ENCODE measurements at places on chromosomes 1 and 21.

DNA sequence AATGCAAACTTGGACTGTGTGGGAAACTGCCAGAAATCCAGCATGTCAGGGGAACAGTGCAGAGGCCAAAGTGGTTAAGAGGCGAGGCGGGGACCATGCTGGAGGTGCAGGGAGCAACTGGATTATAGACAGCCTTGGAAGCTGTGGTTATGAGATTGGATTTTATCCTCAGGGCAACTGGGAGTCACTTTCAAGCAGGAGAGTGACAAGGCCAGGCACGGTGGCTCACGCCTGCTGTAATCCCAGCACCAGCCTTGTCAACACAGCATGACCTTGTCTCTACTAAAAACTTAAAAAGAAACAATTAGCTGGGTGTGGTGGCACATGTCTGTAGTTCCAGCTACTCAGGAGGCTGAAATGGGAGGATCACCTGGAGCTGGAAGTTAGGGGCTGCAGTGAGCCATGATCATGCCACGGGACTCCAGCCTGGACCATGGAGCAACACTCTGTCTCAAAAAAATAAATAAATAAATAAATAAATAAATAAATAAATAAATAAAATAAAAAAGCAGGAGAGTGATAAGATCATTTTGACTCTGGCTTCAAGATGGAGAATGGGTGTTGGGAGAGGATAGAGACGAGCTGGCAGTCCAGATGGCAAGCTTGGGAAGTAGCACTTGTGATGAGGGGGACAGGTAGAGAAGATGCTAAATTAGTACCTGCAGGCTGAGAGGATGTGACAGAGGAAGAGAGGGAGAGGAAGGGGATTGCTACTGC is 3.5 kb downstream of the HAPLN2 start:
- peak; percentile 30 for DNase-seq

DNA sequence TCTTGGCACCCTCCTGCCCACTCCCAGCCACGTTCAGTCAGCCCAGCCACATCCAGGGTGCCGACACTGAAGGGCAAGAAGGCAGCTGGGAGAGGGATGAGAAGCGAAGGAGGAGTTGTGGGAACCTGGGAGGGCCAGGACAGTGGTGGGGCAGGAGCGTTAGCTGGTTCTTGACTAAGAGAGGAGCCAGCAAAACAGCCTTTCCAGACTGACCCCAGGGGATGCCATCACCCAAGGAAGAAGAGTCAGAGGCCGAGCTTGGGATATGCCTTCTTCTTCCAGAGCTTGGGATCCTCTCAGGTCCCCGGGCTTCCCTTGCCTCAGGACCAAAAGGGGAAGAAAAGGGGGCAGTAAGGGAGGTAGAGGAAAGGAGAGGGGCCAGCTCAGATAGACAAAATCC is 7.2 kb downstream of the INKA2 start:
- DNase-seq: no peak

- no peak for DNase-seq
These were observed 9.5 kb upstream of the RNF186 start for GRCh38 chr1:19824541-19824940.

DNA sequence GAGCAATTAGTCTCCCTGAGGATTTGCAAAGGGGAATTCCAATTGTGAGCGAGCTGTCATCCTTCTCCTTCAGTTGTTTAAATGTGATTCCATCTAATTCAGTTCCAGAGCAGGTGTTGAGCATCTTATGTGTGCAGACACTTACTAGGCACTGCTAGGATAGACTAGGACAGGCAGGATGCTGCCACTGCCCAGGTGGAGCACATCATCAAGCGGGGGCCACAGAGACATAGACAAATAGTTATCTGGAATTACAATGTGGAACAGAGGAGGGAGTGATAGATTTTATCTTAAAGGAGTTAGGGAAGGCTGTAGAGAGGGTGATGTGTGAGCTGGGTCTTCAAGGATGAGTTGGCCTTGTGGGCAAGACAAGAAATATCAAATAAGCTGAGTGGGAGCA is 55.9 kb downstream of the CDC7 start:
- DNase-seq: no peak

GRCh38 chr1:84996846-84997666 is at the start of gene MCOLN2:
TSS of gene MCOLN2 (minus strand) at chr1:84997113. CDS start at chr1:84996872, 241 bp downstream.
- DNase-seq: no peak

GRCh38 chr1:185474440-185475149 is 157.6 kb upstream of the IVNS1ABP start:
- DNase-seq: no peak

DNA sequence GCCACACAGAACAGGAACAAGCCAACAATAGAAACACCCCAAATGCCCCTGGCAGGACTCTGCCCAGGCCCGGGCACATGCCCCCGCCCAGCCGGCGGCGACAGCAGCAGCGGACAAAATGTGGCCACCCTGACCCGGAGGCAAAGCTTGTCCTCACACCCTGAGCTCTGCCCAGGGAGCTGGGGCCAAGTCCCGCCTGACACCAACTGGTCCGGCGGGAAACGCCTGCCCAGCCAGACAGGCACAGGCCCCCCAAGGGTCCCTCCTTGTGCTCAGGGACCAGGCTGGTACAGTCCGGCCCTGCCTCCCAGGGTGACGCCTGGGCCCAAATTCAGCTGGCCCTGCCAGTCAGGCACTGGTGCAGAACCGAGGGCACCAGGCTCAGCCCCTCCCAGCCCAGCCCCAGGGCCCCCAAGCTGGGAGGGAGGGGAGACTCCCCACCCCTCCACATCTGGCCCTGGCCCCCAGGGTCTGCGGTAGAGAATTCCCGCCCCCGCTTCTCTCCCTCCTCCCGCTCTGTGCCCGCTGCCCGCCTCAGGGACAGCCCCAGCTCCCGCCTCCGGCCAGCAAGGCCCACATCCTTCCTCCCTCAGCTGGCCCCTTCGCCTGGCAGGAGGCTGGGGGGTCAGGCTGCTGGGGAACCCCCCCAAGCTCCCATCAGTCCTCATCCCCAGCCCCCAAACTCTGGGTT is 2.0 kb downstream of the AHDC1 start:
- DNase-seq: peak; percentile 84

DNA sequence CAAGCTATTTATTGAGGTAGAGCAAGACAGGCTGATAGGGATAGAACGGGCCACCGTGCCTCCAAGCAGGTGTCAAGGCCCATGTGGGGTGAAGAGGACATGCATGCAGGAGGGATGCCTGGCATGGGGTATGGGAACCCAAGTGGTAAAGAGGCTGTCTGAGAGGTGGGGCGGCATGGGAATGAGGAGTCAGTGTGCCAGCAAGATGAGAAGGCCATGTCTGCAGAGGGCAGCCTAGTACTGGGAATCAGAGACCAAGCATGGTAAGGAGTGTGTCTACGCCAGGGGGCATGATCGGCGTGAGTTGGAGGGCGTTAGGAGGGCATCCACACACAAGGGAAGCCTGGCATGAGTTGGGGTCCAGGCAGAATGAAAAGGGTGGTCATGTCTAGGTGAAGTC is 303.7 kb upstream of the PLD5 start:
- DNase-seq: no peak

GRCh38 chr1:50474859-50475809 is 51.9 kb upstream of the DMRTA2 start:
- no peak for DNase-seq

- peak; percentile 49 for DNase-seq
These were observed 21.8 kb downstream of the MMEL1 start for GRCh38 chr1:2611031-2611501.

- no peak for DNase-seq
These were observed 12.5 kb downstream of the AGT start for GRCh38 chr1:230701434-230701833.

DNA sequence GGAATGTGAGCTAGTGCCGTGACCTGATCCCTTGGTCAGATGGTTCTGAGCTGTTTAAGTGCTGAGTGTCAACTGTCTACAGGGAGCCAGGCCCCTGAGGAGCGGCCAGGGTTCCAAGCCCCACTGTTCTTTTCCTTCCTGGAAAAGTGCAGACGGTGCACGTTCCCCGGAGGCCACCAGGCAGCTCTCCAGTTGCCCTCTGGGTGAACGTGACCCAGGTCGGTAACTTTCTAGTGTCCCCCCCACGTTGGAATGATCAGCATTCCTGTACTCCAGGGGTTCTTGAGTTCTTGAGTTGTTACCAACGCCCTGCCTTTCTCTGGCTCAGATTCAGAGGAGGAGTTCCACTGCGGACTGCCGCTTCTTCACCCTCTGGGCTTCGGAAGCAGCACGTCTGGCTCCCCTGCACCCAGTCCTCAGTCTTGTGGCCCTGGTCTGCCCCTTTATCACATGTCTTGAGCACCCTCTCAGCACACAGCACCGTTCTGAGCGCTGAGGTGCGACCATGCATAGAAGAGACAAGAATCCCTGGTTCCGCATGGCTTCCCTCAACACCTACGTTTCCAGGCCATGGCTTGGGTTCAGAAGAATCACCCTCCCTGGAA is 131.5 kb downstream of the DHRS3 start:
- DNase-seq: no peak

DNA sequence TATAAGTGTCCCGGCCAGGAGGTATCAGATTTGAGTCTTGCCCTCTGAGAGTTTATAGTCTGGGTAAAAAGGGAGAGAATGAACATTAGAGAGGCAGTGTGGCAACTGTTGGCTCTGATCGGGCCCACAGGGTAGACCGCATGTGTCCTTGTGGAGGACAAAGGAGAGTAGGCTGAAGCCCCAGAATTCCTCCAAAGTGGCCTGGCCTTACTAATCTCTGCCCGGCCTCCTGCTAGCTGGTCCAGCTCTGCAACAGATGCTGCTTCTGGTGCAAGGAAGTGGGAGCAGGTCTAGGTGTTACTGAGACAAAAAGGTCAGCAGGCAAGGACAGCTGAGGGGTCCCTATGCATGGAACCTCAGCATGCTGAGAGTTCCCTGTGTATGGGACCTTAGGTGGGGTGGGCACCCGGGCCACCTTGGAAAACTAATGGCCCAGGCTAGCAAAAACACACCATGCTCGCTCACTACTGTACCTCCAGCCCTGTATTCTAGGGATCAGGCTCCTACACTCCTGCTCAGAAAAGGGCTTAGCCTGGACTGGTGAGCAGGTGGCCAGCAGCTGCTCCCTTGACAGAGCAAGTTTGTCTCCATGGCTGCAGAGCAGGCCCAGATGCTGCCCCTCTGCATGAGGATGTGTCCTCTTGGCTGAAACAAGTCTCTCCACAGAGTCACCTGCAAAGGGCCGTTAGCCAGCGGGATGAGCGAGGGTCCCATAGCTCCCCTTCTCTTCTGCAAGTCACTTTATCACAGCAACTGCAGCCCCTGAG is 30.3 kb upstream of the RGS16 start:
- DNase-seq: no peak

GRCh38 chr1:31155216-31155806 is 84.4 kb downstream of the NKAIN1 start:
- peak; percentile 72 for DNase-seq

DNA sequence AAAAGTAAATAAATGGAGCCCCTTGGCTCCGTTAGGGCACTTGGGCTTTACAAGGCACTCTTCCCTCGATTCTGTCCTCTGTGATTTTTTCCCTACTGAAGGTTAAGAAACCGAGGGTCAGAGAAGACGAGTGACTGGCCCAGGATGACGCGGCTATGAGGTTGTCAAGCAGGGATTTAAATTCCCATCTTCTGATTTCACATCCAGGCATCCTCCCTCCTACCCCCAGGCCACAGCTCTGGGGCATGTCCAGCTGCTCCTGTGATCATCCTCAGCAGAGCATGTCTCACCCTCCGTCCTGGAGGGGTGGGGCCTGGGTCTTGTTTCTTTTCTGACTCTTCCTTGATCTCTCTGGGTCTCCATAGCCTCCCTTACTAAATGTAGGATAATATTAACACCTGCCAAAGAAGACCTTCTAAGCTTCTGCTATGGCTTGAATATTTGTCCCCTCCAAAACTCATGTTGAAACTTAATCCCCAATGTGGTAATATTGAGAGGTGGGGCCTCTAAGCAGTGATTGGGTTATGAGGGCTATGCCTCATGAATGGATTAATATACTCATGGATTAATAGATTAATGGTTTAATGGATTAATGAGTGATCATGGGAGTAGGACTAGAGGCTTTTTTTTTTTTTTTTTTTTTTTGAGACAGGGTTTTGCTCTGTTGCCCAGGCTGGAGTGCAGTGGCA is 4.6 kb downstream of the CRYBG2 start:
- no peak for DNase-seq

Data from aorta (tissue), 5 donors.